Neural progenitor cell (in vitro differentiated cells): ENCODE measurements at places on chromosomes 3 and 15. TPM values are rescaled to one million over a fixed set of nuclear protein-coding genes. Genes with fewer than 3 reads are reported as not detected.

INSYN1 gene
- 0.17 and 1.1 TPM in 2 replicates for total RNA-seq

DNA sequence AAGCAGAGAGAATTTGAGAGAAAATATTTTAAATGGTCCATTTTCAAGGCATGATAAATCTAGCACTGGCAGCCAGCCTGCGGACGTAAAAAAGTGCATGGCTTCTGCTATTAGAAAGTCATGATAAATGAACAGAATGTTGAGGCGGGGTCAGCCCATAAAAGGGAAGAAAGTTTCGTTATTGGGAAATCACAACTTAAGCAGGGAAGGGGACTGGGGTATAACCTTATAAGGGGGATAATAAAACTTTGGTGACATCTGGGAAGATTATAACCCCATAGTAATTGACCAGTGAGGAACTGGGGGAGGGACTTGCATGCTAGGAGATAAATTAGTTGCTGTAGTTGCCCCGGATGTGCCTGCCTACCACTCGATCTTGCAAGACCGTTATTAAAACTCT is 88.4 kb upstream of the PLSCR4 start:
- H3K27me3 ChIP-seq: no peaks in the 10 kb centered on the region
- H3K4me3 ChIP-seq: no peak overlapping the region
- no peak for DNase-seq
- H3K4me1 ChIP-seq: no peaks in the 10 kb centered on the region
- H3K36me3 ChIP-seq: no peaks in the 10 kb centered on the region
- H3K27ac ChIP-seq: no peak overlapping the region

DNA sequence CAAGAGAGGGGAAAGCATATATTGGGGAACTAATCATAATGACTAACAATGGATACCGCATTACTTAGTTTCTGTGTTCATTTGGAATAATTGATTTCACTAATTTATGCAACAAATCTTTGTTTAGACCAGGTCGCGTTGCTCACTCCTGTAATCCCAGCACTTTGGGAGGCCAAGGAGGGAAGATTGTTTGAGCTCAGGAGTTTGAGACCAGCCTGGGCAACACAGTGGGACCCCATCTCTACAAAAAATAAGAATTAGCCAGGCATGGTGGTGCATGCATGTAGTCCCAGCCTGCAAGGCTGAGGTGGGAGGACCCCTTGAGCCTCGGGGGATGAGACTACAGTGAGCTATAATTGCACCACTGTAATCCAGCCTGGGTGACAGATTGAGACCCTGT is 585.7 kb upstream of the CBLB start:
- H3K36me3 ChIP-seq: no peaks in the 10 kb centered on the region
- H3K4me1 ChIP-seq: no peaks in the 10 kb centered on the region
- no peaks in the 10 kb centered on the region for H3K27me3 ChIP-seq
- no peak for DNase-seq
- H3K4me3 ChIP-seq: no peak overlapping the region

SLC24A5 gene
- total RNA-seq: 0.65 TPM in 1 of 2 replicates, not detected in the other

GRCh38 chr15:90154861-90155626 is 46.1 kb upstream of the SEMA4B start:
- no peak overlapping the region for H3K4me3 ChIP-seq
- peaks cover 20% of the 10 kb centered on the region for H3K4me1 ChIP-seq
- H3K27me3 ChIP-seq: no peaks in the 10 kb centered on the region

RBMS3 gene
- 0.47 and 0.65 TPM in 2 replicates for total RNA-seq

DNA sequence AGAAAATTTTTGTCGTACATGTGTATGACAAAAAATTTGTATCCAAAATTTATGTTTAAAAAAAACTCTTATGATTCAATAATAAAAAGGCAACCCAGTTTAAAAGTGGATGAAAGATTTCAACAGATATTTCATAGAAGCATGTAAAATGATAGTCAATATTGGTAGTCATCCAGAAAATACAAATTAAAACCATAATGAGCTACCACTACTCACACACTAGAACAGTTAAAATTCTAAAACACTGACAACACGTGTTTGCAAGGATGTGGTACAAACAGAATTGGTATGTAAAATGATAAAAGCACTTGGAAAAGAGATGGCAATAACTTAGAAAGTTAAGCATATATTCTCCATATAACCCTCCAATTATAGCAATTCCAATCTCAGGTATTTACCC is 303.0 kb upstream of the NR2F2 start:
- DNase-seq: no peak
- H3K27ac ChIP-seq: no peak overlapping the region

- H3K4me1 ChIP-seq: peaks cover 19% of the 10 kb centered on the region
- no peak for DNase-seq
- H3K27ac ChIP-seq: no peak overlapping the region
- H3K36me3 ChIP-seq: no peaks in the 10 kb centered on the region
Measured at GRCh38 chr15:69860921-69861320, 236.8 kb downstream of the TLE3 start.

SKIL gene
- total RNA-seq: 18.0 and 26.6 TPM in 2 replicates

WDR49 gene
- total RNA-seq: 0.25 TPM in 1 of 2 replicates, not detected in the other

DNA sequence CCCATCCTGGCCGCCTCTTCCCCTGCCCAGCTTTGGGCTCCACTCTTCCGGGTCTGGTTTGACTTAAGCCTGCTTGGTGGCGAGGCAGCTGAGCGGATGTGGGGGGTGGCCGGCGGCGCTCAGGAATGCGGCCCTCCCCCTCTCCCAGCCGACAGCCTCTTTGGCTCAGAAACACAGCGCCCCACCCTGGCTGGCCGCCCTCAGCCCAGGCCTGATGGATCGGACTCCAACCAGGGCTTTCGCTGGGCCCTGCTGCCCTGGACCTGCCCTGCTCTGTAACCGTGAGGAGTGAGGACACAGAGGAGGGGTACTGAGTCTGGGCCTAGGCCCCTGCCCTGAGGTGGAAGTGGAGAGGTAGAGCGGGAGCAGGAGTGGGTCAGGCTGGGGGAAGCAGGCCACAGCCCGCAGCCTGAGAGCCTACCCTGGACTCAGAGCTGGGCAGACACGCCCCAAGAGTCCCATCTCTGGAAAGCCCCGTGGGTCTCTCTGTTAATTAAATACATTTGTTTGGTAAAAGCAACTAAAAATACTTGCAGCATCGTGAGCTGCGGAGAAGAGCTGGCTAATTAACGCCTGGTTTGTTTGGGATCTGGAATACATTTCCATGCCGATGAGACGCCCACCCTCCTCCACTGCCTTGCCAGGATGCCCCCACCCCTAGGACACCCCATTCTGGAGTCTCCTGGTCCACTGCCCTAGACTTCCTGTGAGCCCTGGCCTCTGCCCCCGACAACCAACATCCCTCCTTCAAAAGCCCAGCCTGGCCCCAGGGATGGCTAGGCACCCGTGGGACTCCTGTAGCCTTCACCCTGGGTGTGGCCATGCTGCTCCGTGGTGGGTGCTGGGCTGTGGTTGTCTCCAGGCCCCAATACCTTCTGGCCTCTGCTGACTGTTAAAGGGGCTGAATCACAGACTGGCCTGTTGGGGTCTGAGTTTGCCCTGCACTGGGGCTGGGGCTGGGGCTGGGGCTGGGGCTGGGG is 19.6 kb downstream of the PLXNA1 start:
- no peaks in the 10 kb centered on the region for H3K27me3 ChIP-seq
- peak; percentile 94 for DNase-seq
- H3K4me1 ChIP-seq: peaks cover 11% of the 10 kb centered on the region
- H3K27ac ChIP-seq: no peak overlapping the region
- no peaks in the 10 kb centered on the region for H3K36me3 ChIP-seq

DNA sequence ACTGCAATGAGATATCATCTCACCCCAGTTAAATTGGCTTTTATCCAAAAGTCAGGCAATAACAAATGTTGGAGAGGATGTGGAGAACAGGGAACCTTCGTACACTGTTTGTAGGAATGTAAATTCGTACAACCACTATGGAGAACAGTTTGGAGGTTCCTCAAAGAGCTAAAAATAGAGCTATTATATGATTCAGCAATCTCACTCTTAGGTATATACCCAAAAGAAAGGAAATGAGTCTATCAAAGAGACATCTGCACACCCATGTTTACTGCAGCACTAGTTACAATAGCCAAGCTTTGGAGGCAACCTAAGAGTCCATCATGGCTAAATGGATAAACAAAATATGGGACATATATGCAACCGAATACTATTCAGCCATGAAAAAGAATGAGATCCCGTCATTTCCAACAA is 68.0 kb upstream of the HES1 start:
- H3K4me3 ChIP-seq: no peak overlapping the region
- H3K36me3 ChIP-seq: peaks cover 9% of the 10 kb centered on the region
- DNase-seq: no peak
- no peak overlapping the region for H3K27ac ChIP-seq
- H3K27me3 ChIP-seq: peaks cover 31% of the 10 kb centered on the region
